ENCODE measurements at places on chromosomes 4 and X. TPM values are rescaled to one million over a fixed set of nuclear protein-coding genes. Genes with fewer than 3 reads are reported as not detected.
A peak's percentile ranks its signal among the peaks of the same experiment; 100 is the strongest.

DNA sequence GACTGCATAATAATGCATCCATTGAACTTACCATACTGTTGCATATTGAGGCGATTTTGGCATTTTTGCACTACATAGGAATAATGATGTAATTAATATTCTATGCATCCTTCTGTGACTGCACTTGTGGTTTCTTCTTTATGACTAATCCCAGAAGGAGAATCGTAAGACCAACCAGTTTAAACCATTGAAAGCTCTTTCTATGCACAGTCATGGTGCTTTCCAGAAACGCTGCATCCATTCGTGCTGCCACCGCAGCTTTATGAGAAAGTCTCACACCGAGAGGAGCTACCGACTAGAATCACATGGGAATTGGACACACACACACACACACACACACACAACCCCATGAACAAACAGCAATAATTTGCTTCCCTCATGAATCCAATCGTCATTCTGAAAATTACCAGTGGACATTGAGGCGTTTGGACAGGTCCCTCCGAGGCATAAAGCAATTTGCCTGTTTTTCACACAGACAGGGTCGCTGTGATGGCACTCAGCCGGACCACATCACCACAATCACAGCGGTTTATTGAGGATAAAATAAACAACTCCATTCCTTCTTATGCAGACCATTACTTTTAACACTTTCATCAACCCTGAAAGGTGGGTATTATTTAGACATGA is 64.2 kb downstream of the PACRGL start:
- peak; percentile 0 for DNase-seq

DNA sequence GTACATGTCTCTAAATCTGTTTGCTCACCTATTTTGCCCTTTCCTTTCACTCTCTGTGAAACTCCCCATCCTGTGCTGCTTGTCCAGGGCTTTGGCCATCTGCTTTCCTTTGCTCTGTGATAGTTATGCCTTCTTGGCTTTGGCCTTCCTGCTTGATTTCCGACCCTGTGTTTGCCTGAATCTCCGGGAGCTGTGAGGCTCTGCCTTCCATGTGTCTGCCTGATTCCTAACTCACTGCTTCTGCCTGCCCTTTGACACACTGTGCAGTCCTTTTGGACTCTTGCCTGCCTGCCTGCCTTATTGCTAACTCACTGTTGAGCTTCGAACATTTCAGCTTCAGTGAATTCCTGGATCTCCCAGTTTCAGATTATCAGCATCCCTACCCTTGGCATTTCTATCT is 143.1 kb downstream of the C4orf33 start:
- no peak for DNase-seq

- no peak for DNase-seq
Measured at GRCh38 chr4:78244705-78245485, 187.8 kb downstream of the FRAS1 start.

The UBL4A gene
- 51.9 TPM for total RNA-seq

The STAG2 gene
- total RNA-seq = 45.5 TPM

The GNPDA2 gene
- 35.7 TPM for total RNA-seq

Data from MG63 (cell line).